Stimulated activated CD4-positive, alpha-beta T cell treated with anti-CD3 and anti-CD28 coated beads, Interleukin-1b, Interleukin-23, amount 100 ng/mL, for 1 hour (primary cell): ENCODE measurements at places on chromosomes 7 and 10.

- no peak for DNase-seq
Measured at GRCh38 chr7:95550546-95550945, 45.8 kb downstream of the PDK4 start.

DNA sequence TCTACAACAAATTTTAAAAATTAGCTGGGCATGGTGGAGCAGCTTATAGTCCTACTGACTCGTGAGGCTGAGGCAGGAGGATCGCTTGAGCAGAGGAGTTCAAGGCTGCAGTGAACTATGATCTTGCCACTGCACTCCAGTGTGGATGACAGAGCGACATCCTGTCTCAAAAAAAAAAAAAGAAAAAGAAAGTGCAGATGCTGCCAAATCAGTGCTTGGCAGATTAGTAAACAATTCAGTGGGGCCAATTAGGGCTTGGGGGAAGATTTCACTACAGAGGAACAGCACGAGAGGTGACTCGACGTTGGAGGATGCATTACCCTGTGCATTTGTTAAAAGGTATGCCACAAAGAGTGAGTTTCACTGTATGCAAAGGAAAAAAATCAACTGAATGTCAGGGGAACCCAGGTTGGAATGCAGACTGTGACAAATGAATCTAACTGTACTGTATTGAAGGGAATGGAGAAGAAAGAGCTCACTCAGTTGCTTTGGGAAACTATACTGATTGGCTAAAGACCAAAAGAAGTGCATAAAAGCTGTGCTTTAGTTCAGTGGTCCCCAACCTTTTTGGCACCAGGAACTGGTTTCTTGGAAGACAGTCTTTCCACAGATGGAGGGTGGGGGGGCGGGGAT lies 31.6 kb downstream of the GARIN1A start:
- DNase-seq, result no peak

DNA sequence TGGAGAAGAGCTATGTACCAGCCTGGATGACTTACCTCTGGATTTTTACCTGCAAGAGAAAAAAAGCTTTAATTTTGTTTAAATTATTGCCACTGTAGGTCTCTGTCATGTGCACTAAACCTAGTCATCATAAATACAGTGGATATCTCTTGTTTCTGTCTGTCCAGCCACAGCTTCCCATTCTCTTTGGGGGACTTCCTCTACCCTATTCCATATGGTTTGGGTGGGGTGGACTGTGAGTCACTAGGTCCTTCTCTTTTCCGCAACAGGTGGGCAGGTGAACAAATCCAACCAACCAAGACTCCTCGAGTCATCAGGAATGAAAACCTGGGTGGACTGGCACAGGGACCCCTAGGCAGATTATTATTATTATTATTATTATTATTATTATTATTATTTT lies 87.3 kb upstream of the CYTH3 start:
- no peak for DNase-seq

GRCh38 chr10:115335366-115335765 lies 242.2 kb downstream of the ATRNL1 start:
- DNase-seq, result no peak

DNA sequence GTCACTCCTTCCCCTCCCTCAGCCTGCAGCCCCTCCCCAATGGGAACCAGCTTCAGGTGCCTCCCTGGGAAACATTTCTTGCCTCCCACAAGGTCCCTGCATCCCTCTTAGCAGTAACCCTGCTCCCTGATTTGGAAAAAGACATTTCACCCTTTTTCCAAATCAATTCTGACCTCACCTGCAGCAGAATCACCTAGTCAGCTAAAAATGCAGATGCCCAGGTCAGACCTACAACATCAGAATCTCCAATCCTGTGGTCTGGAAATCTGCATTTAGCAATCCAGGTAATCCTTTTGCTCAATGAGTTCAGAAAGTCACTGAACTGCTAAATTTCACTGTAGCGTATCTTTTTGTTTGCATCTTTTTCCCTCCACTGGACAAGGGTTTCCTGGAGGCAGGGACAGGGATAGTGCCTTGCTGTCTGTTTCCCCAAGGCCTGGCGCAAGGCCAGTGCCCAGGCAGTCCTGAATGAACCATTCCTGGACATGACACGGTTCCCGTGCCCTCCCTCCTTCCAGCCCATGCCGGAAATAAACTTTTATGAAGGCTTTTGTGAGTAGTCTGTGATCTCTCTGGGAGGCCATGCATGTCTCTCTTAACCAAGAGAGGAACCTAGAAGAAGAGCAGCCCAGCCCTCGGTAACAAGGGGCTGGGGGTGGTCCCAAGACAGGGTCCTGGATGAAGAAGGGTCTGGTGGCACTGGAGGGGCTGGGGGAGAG lies 44.0 kb downstream of the COL13A1 start:
- no peak for DNase-seq

DNA sequence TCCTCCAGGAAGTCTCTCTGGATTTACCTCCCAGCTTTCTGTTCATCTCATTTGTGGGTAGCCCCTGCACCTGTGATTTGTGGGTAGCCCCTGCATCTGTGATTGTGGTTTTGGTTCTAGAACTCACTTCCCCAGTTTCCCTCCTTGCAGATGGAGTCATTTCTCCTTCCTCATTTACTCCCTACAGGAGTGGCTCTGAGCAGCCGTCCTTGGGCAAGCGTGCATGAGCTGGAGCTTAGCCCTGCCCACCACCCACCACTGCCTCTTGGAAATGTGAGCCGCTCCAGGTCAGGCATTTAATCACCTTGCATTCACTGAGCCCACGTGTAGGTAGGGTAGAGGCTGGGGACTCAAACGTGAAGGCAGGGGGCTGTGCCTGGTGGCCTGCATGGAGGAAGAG lies 8.2 kb downstream of the COL26A1 start:
- DNase-seq, result no peak

- no peak for DNase-seq
Measured at GRCh38 chr10:50582766-50583762, 40.7 kb downstream of the SGMS1 start.

DNA sequence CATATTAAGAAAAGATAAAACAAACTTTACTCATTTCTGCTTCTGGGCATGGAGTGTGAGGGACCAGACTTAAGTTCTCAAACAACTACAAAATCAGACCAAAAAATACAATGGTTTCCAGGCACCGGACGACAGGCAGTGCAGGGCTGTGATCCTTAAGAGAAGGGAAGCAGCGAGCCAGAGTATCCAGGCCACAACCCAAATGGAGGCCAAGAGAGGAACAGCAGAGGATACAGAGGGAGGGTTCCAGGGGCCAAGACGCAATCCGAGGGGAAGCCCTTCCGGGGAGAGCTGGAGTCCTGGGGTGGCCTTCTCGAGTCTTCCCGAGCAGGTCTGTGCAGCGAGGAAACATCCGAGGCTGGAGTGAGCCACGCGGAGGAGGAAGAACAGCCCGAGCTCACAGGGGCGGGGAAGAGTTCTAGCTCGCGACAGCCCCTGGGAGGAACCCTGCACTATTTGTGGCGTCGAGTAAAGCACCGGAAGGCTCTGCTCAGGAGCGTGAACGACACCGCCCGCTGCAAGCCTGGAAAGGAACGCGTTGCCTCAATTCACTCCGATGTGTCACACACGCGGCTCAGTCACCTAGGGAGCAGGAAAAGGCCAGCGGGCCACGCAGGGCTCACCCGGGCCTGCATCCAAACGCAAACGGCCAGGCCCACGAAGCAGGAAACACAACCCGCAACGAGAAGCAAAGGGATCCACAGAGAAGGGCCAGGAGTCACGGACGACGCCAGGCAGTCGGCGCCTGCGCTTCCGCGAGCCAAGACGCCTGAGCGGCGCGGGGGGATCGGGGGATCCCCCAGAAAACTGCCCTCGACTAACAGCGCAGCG lies 933 bp upstream of the RNF32 start:
- no peak for DNase-seq

- no peak for DNase-seq
Measured at GRCh38 chr7:87342231-87342630, 3.2 kb upstream of the CROT start.
